Activated B cell treated with CpG ODN at 0.5 μM for 24 hours (primary cell): ENCODE measurements at places on chromosomes 4 and X.

GRCh38 chr4:181119186-181119585 is 1124.0 kb upstream of the TENM3 start:
- no peak for DNase-seq

- no peak for DNase-seq
These were observed 539.2 kb downstream of the GALNTL6 start for GRCh38 chr4:172352356-172352755.

- no peak for DNase-seq
These were observed 429.1 kb upstream of the INTU start for GRCh38 chr4:127203562-127204200.

GRCh38 chrX:16765594-16765993 is 20.7 kb upstream of the TXLNG start:
- DNase-seq: no peak

DNA sequence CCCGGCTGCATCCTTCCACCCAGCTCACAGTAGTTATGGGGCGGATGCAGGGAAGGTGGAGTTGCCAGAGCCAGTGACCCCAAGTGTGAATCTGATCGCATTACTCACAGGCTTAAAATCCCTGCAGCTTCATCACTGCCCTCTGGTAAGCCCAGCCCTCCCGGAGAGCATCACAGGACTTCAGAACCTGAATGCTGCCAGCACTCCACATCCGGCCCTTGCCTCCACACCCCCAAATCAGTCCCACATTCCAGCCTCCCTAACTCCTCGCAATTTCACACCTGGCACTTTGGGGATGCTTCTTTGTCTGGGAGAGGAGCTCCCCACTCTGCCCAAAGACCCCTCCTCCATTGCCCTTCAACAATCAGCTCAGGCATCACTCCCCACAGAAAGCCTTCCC is 15.6 kb downstream of the RASL11B start:
- no peak for DNase-seq

DNA sequence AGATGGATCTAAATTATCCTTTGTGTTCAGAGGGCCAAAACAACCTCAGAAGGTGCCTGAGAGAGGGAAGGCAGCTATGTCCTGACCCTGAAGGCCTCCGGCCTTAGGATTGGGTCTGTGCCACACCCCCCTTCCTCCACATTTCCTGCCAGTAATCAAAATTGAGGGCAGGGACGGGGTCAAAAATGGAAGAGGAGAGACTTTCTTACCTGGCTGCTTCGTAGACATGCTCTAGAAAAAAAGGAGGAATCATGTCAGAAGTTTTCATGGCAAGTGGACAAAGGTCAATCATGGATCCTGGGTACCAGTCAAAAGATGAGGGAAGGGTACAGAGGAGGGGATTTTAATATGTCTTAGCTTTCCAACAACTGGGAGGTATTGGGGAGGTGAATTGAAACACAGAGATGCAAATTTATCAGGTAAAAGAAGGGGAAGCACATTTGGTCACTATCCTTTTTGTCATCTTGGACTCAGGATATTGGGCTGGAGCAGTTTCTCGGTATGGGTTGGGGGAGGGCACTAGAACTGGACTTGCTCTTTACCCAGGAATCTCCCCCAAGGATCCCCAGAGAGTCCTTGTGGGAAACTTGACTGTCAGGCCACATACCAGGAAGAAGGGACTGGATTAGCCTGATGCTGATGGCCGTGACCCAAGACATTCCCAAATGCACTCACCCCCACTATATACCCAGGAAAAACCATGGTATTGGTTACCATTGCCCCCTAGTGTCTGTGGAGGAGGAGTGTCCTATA is 17.1 kb downstream of the VSIG4 start:
- no peak for DNase-seq

- no peak for DNase-seq
These were observed 19.1 kb downstream of the PF4 start for GRCh38 chr4:73962724-73963123.

- DNase-seq: no peak
These were observed 63.2 kb downstream of the BANK1 start for GRCh38 chr4:101853691-101854090.

GRCh38 chrX:134933248-134933647 is 57.5 kb upstream of the SMIM10 start:
- DNase-seq: no peak

DNA sequence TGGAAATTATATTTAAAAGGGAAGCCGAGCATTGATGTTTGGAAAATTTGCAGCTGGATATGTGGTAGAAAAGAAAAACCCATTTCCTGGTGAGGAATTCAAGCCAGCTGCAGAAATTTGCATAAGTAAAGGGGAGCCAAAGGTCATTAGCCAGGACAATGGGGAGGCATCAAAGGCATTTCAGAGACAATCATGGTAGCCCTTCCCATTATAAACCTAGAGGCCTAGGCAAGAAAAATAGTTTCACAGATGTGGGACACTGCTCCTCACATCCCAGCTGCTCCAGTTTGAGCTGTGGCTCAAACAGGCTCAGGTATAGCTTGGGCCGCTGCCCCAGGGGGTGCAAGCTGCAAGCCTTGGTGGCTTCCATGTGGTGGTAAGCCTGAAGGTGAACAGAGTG is 35.8 kb downstream of the NAP1L3 start:
- no peak for DNase-seq

- DNase-seq: no peak
These were observed 100.6 kb downstream of the CHIC2 start for GRCh38 chr4:53963781-53964180.

GRCh38 chrX:26918631-26919030 is 544.5 kb downstream of the PPP4R3C start:
- DNase-seq: no peak

DNA sequence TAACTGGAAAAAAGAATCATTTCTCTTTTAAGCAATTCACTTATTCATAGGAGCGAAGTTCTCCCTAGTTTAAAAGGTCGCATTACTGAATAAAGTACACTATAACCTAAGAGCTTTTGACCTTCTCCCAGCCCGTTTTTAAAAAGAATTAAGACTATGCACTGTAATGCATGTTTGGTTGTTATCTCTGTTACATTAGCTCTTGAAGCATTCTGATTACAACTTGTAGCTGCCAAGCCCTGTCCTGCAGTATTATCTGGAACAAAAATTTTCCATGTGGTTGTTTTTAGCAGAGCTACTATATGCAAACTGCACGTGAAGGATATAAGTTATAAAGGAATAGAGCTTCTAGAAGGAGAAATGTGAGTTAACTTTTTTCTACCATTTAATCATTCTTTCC is 8.1 kb downstream of the GAB1 start:
- no peak for DNase-seq

DNA sequence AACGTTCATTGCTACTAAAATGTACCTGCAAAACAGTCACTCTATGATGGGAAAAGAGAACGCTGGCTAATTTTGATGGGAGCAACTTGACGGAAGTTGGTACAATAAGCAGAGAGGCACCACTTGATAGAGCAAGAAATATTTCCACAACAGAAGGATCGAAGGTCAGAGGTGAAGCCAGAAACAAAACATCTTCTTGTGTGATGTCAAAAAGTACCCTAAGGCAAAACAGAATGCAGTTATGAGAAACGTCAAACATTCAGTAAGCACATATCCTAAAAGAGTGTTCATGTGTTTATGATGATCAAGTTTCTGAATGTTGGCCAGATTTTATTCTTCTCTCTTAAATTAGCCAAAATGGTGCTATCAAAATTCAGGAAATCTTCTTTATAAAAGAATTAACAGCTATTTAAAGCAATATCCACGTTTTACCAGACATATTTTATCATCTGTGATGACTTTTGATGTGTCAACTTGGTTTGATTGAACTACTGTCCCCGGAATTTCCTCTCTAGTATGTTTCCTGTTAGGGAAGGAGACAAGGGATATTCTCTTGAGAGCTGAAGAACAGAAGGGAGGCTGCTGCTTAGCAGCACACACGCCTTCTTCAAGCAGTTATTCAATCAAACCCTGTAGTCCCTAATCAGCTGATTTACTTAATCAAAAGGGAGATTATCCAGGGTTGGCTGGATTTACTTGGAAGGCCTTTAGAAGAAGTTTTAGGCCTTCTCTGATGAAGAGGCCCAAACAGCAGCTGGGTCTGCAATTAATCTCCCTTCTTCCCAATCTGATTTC is 15.7 kb downstream of the AASDH start:
- no peak for DNase-seq

GRCh38 chr4:170978990-170979389 is 834.2 kb upstream of the GALNTL6 start:
- no peak for DNase-seq

GRCh38 chr4:94811643-94812042 is 53.9 kb downstream of the BMPR1B start:
- DNase-seq: no peak

DNA sequence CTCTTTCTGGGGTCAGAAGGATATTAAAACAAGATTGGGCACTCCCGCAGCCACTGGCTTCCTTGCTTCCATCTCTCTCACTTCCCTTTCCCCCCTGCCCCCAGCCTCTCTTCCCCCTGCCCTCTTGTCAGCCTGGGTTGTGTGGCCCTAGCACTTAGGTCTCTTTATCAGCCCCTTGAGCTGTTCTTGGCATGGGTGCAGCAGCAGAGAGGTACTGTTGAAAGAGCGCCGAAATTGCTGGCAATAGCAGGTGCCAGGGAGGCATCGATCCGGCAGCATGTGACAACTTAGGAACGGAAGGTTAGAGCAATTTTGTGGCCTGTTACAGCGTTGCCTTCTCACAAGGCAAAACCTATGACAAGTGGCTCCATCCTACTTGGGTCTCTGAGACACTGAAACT is 333.1 kb upstream of the IGFBP7 start:
- DNase-seq: no peak

DNA sequence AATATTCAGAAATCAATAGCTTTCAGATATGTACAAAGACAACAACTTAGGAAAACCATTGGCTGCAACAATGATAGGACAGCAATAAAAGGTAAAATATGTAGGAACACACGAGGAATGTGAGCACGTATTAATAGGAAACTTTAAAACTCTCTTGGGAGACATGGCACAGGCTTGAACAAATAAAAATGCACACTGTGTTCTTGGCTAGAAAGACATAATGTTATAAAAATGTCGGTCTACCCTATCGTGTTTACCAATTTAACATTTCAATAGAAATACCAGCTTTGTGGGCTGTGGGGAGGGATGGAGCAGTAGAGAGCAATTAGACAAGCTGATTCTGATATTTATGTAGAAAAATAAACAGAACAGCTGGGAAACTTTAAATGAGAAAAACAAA is 69.0 kb upstream of the FAM9B start:
- DNase-seq: no peak

- DNase-seq: no peak
These were observed 64.3 kb downstream of the ZFYVE28 start for GRCh38 chr4:2354118-2354517.

- no peak for DNase-seq
These were observed 1146.9 kb downstream of the PDHA2 start for GRCh38 chr4:96986816-96987215.

DNA sequence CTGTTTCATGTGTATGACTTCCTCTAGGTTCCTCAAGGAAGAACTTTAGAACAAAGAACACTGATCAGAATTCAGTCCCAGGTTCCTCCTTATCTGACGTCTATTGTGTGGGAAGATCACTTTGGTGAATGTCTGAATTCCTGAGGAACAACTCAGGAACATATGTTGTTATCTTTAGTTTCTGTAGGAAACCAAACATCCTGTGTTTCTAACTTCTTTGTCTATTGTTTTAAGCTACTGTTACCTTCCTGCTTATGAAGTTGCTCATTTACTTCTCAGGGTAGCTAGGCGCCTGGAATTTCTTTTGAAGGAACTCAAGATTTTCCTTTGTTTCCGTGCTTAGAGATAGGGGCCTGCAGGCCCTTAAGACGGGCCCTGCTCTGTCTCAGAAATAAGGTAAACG is 46.2 kb downstream of the MAGEB5 start:
- DNase-seq: no peak

DNA sequence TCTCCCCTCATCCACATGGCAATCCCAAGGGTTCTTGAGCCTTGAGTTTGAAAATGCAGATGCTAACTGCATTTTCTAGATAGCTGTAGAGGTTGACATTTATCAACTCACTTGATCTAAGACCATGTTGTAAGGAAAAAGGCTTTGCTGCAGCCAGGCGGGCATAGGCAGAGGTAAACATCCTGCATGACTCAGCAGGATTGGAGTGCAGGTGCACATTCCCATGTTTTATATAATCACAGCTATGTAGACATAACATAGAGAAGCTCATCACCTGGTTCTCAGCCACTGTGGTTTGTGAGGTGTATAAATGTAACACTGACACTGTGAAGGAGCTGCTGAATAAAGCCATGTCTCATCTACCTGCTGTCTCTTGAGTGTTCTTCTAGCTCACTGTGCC is 62.3 kb upstream of the PDE5A start:
- no peak for DNase-seq

DNA sequence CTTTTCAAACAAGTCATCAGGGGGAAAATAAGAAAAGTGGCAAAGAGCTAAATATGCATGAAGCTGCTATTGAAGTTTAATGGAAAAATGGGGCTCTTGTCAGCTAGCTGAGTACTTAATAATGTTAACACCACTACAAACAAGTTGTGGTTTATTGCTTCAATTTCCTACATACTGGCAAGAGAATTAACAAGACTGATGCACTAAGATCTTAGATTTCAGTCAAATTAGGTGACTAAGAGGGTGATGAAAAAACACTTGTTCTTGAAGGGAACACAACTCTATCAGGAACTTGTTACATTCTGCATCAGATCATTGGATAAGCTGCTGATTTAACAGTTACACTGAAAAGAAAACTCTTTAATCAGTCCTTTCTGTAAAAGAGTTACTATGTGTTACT is 234.6 kb upstream of the AFF2 start:
- no peak for DNase-seq

GRCh38 chrX:21926116-21926515 is 14.4 kb upstream of the SMS start:
- no peak for DNase-seq

- DNase-seq: no peak
These were observed 148.1 kb downstream of the TRIML1 start for GRCh38 chr4:188287169-188287894.
